ENCODE measurements at places on chromosomes 1 and 21.

DNA sequence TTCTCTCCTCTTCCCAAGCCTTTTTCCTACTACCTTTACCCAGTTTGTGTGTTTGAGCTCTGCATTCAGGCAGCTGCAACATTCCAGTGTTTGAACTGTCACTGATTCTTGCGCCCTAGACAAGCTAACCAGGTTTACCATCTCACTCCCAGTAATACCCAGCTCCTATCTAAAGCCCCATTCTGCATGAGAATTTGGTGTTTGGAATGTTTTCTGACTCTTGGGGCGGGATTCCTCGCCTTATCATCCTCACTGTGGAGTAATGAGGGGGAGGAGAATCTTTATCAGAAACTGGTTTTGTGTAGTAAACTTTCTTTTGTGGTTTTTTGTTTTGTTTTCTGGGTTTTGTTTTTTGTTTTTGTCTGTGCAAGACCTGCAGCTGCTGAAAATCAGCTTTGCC is 36.5 kb downstream of the NCF2 start:
- no peak for DNase-seq

GRCh38 chr1:3170561-3171453 is 101.8 kb downstream of the PRDM16 start:
- peak; percentile 90 for DNase-seq

- no peak for DNase-seq
Measured at GRCh38 chr1:213647864-213648650, 339.7 kb upstream of the PROX1 start.

- DNase-seq, result peak; percentile 27
Measured at GRCh38 chr1:226002667-226003501, 3.7 kb upstream of the SDE2 start.

- DNase-seq, result no peak
Measured at GRCh38 chr1:54997711-54997986, 1.1 kb upstream of the BSND start.

DNA sequence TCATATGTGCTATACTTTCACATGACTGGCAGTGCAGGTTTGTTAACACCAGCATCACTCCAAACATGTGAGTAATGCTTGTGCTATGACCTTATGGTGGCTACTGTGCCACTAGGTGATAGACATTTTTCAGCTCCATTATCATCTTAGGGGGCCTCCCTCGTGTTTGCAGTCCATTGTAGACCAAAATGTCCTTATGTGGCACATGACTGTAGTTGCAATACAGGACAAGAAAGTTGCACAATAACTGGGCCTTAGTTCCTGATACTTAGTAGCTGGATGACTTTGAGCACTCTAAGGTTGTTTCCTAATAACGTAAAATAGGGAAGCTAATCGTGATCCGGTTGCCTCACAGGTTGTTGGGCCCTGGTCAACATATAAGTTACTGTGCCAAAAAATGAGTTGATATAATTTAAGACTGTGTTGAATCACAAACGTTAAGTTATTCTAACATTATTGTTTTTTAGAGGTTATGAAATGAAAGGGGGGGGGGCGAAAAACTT is 511 bp upstream of the SNX27 start:
- peak; percentile 22 for DNase-seq

GRCh38 chr1:39690794-39691382 is 345 bp downstream of the HPCAL4 start:
- DNase-seq, result no peak

GRCh38 chr1:1259119-1259488 is 12.6 kb upstream of the C1QTNF12 start:
- no peak for DNase-seq

GRCh38 chr1:193105821-193106177 is 585 bp upstream of the GLRX2 start:
- DNase-seq, result no peak

DNA sequence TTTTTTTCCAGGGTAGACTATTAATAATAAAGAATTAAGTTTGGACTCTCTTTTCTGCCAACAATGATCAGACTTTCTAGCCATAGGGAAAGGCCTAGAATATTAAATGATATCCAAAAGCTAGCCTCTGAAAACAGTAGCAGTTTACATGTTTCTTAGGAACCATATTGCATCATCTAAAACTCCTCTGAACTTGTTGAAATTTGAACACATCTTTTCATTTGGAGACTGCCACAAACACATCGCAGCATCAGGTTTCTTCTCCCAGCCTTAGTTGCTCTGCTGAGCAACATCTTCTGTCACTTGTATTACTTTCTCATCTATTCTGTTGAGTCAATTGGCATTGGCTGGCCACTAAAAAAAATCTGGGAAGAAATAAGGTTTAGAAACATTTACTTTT is 63.2 kb upstream of the GNG4 start:
- DNase-seq, result no peak

- peak; percentile 38 for DNase-seq
Measured at GRCh38 chr1:28602536-28603439, 10.7 kb downstream of the RAB42 start.

- no peak for DNase-seq
Measured at GRCh38 chr1:208775841-208776240, 531.7 kb upstream of the PLXNA2 start.

DNA sequence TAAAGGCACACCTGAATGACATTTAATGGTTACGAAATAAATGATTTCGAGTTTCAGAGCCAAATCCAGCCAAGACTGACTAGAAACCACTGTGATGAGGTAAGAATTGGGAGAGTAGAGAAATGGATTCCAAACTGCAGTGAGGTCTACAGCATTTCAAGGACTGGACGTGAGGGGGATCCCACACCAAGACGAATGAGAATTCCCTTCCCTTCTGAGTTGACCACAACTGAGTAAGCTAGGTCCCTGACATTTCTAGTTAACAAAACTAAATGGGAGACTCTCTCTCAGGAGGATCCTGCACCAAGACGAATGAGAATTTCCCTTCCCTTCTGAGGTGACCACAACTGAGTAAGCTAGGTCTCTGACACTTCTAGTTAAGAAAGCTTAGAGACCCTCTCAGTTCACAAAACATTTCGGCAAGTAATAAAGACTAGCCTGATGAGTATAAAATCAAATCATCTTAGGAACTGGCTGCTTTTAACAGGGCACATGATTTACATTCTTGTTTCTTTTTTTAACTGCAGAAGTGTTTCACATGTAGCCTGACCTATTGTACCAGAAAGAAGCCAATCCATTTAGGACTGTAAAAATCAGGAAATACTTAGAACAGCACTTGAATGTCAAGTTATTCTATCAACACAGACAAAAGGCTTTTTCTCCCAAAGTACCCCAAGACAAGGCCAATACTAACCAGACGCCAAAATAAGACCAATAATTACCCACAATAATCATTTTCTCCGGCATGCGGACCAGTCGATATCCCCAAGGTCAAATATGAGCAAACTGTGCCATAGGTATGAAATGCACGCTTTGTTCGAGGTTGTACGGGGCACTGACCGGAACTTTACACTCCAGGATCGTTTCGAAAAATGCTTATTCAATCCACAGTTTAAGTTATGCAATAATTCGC is 1.4 kb upstream of the SPATA1 start:
- no peak for DNase-seq

GRCh38 chr1:245458234-245458633 is 303.4 kb downstream of the KIF26B start:
- DNase-seq, result no peak

- DNase-seq, result no peak
Measured at GRCh38 chr1:240501115-240501514, 110.8 kb downstream of the GREM2 start.

DNA sequence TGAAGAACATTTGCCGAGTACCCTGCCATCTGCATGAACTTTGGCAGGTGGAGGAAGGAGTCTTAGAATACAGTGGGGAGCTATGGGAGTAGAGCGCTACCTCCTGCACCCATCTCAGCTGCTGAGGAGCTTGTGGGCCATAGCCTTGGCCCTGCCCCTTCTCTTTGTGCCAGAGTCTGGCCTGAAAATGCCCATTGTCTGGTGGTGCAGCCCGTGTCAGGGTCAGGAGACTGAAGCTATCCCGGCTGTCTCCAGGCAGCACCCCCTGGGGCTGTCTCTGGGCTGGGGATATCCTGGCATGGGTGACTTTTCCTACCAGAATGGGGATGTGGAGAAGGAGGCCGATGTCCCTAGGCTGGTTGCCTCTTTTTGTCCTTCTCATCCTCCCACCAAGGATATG is 7.3 kb downstream of the IPO13 start:
- DNase-seq, result peak; percentile 31

DNA sequence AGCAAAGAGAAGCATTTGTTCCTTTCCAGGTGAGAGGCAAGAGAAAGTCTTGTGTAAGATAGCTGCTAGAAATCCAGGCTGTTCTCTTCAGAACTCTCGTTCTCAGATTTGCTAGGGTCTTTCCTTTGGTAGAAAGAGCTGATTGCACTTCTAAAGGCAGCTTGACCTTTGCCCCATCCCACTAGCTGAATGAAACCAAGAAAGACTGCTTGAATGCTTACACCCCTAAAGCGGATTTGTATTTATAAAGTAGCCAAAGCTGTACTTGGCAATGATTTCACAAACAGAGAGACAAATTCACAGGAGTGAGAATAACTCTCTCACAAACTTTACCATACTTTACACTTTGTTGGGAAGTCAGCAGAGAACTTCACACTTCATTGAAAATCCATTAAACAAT is 424.1 kb downstream of the TTLL7 start:
- DNase-seq, result no peak

DNA sequence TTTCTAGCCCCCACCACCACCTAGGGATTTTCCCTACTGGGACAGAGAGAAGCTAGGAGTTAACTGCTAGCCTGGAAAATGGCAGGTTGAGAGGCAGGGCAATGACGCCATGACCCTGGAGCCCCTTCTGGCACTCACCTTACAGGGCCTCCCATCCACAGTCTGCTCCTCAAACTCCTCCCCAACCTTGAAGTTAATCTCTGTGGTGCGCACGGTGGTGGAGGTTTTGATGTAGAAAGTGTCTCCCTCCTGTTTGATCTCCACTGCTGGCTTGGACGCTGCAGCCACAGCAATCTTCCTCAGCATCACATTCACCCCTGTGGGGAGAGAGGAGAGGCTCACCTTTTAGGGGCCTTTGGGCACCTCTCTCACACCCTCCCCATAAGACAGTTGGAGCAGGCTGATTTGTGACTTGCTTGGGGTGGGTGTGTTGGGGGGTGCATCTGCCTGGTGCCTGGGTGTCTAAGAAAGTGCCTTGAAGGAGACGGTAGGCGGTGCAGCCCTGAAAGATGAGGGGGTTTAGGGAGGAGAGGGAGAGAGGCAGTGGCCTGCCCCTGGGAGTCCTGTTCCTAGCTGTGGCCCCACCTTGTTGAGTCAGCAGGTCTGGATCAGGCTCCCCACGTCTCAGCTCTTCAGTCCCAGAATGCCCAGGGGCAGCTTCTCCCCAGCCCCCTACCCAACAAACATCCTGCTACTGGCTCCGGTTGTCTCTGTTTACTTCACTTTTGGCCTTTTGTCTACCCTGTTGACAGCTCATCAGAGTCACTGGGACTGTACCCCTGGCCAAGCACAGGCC is 4.4 kb downstream of the CRABP2 start:
- no peak for DNase-seq

DNA sequence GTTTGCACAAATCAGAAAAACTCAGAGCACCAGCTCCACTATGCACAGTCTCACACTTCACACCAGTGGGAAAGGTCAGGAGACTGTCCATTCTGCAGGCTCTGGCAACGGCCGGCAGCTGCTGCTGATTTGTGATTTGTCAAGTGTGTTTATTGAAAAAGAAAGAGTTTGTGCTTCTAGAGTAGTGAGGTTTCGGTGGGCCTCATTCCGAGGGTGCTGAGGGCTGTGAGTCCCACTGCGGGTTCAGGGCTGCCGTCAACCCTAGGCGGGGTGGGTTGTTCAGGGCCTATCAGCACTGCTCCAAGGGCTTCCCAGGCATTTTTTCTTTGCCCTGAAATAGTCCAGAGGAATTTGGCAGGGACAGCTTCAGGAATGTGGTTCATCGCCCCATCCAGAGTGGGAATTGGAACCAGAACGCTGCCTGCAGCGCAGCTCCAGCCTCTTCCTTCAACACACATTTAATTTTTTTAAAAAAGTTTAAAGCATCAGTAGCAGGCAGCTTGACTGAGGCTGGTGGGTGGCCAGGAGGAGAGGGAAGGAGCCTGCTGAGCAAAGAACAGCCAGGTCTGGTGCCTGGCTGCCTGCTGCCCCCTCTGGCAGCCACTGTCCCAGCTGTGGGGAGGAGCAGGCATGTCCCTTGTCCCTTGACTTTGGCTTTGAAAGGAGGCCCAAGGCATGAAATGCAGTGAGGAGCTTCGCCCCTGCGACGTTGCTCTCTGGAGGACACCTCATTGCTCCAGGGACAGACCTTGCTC is 19.7 kb downstream of the STUM start:
- no peak for DNase-seq

GRCh38 chr1:66168467-66168887 is 365.5 kb upstream of the SGIP1 start:
- DNase-seq, result no peak

DNA sequence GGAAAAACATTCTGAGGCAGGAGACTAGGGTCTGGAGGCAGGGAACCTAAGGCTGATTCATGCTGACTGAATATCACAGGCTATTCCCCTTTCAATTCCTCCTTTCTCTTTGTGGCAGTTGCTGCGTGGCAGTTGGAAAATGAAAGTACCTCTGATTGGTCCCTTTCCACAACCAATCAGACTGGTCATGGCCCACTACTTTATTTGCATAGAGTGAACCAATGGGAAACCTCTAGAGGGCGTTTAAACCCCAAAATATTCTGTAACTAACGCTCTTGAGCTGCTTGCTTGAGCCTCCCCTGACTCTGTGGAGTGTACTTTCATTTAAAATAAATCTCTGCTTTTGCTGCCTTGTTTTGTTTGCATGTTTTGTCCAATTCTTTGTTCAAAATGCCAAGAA is 27.7 kb upstream of the VN1R5 start:
- no peak for DNase-seq

DNA sequence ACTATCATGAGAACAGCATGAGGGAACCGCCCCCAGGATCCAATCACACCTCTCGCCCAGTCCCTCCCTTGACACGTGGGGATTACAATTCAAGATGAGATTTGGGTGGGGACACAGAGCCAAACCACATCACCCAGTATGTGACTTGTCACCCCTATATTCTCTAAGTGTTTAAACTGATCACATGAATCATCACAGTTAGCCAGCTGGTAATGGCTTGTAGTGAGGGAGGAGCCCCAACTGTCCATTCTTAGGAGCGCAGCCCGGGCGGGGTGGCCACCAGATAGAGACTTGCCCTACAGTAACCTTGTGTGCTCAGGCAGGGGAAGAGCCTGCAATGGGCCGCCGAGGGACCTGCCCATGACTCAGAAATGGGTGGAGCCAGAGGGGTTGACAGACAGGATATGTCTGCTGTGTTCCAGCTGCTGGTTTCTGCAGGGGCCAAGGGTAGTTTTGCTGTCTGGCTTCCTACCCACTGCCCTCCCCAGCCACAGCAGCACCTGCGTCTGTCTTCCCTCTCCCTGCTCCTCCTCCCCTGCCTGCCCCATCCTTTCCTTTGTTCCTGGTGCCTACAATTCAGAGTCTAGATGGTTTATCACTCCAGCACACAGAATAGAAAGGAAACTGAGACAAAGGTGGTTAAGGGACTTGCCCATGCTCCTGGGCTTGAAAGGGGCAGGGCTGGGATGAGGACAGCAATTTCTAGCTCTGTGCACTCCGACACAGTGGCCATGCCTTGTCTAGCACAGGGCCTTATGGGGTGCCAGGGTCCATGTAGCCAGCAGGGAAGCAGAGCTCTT is 9.2 kb downstream of the ABCG1 start:
- DNase-seq, result peak; percentile 56
